ENCODE measurements at places on chromosomes 3 and 15.

DNA sequence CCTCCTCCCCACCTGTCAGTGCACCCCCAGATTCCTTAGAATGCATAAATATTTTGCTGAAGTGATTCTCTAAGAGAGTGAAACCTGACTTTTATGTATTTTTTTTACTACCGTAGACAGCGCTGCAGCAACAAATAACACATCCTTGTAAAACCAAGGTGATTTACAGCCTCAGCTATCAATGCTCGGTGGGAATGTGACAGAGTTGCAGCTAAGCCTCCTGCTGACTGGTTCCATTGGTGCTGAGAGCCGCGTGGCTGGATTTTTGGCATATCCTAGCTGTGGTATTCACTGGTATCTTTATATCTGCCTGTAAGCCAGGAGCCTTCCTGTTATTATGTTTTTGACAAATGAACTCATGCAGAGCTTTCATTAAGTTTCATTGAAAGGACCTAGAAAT lies 11.0 kb downstream of the FGD5 start:
- no peak for DNase-seq

DNA sequence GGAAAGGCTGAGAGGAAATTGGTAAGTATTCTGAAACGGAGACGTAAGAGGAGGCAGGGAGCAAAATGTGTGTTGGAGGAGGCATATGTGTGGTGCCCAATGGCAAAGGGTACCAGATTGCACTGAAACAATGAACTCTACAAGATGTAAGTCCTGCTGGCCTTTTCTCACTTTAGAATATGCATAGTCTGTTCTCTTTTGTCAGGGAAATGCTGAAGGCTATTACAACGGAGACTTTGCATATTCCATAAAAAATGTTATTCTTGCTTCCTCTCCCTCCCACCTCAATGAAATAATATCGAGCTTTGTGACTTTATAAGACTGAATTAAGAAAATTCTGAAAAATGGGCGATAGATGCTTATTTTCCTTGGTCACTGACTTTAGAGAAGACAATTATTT lies 85.9 kb downstream of the PEX5L start:
- no peak for DNase-seq

- no peak for DNase-seq
Observed at GRCh38 chr3:121529308-121529707, 16.5 kb downstream of the POLQ start.

DNA sequence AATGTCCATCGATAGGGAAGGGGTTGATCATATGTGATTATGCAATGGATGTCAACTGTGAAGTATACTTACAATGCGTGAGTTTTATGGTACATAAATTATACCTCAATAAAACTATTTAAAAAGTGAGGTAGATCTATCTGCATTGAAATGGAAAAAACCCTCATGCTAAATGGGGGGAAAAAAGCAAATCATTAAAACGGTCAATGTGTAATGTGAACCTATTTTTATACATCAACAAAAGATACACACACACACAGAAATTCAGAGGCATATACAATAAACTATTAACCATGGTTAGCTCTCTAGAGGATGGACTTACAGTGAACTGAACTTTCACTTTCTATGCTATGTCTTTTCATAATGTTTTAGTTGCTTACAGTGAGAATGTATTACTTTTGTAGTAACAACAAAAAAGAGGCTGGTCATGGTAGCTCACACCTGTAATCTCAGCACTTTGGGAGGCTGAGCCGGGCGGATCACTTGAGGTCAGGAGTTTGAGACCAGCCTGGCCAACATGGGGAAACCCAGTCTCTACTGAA lies 23.1 kb downstream of the STIMATE start:
- no peak for DNase-seq

- no peak for DNase-seq
Observed at GRCh38 chr3:150610785-150611184, 7.7 kb downstream of the SELENOT start.

GRCh38 chr15:76190070-76190564 lies 121.2 kb downstream of the ETFA start:
- no peak for DNase-seq

- no peak for DNase-seq
Observed at GRCh38 chr15:92879949-92880725, 20.0 kb upstream of the CHD2 start.

- DNase-seq = no peak
Observed at GRCh38 chr3:24264748-24265158, 229.9 kb downstream of the THRB start.

DNA sequence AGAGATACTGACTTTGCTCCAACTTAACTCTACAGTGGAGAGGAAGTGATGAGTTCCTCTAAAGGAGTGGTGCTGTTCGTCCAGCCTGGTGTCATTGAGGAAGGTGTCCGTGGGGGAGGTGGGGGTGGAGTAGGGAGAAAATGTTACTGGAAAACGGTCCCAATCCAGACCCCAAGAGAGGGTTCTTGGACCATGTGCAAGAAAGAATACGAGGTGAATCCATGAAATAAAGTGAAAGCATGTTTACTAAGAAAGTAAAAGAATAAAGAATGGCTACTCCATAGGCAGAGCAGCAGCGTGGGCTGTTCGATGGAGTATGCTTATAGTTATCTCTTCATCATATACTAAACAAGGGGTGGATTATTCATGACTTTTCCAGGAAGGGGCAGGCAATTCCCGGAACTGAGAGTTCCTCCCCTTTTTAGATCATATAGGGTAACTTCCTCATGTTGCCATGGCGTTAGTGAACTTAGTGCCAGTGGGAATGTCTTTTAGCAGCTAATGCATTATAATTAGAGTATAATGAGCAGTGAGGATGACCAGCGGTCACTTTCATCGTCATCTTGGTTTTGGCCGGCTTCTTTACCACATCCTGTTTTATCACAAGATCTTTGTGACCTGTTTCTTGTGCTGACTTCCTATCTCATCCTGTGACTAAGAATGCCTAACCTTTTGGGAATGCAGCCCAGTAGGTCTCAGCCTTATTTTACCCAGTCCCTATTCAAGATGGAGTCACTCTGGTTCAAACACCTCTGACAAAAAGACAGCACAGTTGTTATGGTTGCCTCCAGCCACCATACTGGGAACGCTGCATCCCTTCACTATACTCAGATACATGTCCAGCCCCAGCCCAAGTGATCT lies 38.6 kb downstream of the CLEC3B start:
- DNase-seq = peak; percentile 59

DNA sequence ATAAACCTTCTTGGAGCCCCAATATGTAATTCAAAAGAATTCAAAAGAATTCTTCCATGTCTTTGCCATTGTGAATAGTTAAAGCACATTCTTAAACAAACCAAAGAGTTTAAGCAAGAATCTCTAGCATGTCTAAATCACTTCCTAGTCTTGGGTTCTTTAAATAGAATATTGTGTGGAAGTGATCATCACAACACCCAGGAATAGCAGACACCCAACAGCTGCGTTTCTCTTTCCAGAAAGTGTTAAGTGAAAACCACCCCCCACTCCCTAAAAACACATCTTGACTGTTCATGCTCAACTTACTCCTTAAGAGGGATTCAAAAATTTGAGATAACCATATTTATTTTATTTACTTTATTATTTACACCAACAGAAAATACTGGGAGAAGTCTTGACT lies 24.1 kb upstream of the CAPN7 start:
- DNase-seq = no peak

GRCh38 chr15:69217381-69217780 lies 56.9 kb downstream of the GLCE start:
- DNase-seq = no peak

GRCh38 chr15:40747685-40748631 lies 7.1 kb downstream of the RMDN3 start:
- DNase-seq = no peak

- DNase-seq = no peak
Observed at GRCh38 chr3:17852217-17852616, 109.8 kb upstream of the TBC1D5 start.

DNA sequence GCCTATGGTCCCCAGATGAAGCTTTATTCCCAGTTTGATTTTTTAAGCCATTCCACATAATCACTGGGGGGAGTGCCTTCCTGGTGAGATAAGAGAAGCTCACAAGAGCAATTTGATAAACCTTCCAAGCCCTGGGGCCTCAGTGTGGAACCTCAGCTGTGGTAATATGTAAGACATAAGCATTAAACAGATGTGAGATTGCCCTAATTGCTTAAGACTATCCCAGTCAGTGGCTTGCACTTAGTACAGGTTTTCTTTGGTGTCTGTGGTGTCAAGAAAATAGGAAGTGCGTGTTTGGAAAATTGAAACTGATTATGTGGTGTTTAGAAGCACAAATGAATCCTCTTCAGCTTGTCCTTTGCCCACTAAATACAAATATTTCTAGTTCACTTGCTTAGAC lies 54.3 kb downstream of the LRRN1 start:
- DNase-seq = no peak

- no peak for DNase-seq
Observed at GRCh38 chr15:31271711-31272557, 54.7 kb upstream of the KLF13 start.

GRCh38 chr3:98778852-98779413 lies 15.8 kb downstream of the ST3GAL6 start:
- no peak for DNase-seq

DNA sequence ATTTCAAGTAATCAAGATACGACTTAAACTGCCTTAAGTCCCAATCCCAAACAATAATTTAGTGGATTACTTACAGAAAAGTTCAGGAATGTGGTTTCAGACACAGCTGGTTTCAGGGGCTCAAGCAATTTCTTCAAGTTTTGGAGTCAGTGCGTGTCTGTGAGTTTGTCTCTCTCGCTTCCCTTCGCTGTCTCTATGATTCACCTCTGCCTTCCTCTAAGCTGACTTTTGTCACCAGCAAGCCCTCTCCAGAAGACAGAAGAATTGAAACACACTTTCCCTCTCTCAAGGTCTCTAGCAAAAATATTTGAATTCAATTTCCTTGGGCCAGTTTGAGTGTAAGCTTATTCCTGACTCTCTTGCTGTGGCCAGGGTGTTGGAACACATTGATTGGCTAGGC lies 392.4 kb downstream of the EDEM1 start:
- no peak for DNase-seq

GRCh38 chr3:177547711-177548350 lies 350.5 kb upstream of the TBL1XR1 start:
- DNase-seq = no peak

DNA sequence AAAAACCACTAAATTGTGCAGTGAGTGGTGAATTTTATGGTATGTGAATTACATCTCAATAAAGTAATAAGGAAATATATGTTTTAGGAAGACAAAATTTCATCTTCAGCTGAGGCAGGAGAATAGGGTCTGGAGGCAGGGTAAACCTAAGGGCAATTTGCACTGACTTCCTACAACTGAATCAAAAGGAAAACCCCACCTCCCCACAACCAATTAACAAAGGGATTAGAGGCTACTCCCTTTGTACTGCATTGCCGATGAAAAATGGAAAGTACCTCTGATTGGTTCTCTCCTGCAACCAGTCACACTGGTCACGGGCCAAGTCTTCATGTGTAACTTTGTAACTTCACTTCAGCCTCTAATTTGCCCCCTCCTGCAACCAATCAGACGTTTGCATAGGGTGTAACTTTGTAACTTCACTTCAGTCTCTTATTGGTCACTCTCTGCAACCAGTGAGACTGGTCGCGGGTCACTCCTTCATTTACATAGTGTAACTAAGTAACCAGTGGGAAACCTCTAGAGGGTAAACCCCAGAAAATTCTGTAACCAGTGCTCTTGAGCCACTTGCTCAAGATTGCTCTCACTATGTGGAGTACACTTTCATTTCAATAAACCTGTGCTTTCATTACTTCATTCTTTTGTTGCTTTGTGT lies 244.5 kb downstream of the CNTN4 start:
- no peak for DNase-seq

DNA sequence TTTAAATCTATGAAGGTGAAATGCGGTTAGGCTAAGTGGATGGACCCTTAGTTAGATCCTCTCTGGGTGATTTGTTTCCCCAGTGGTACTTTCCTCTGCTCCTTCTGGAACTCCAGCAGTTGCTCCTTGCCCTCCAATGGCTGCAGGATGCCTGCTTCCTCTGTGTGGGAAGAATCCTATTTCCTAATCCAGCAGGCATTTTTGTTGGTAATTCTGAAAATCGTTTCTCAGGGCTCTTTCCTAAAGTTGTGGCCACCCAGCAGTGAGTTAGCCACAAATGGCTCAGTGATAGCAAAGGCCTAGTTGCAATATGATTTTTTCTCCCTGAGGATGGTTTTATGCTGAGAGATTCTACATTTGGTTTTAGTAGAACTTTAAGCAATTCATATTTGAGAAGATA lies 332.3 kb upstream of the C2CD4B start:
- no peak for DNase-seq

DNA sequence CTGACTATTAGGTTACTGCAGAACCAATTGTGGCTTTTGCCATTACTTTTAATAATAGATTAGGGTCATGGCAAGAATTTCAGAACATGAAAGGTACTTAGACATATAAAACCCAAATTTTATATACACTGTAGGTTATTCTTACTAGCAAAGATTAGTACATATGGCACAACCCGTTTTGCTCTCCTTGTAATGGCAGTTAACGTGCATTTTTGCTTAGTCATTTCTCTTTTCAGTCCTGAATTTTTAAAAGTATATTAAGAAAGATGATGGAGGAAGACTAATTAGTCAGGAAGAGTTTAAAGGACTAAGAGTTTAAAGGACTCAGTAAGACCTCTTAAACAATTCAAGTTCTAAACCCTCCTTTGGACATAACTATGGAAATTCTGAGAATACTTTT lies 114.0 kb downstream of the PEAK1 start:
- no peak for DNase-seq

GRCh38 chr3:55501905-55502304 lies 14.8 kb upstream of the WNT5A start:
- no peak for DNase-seq

GRCh38 chr3:152271501-152272236 lies 2.9 kb downstream of the MBNL1 start:
- DNase-seq = no peak

DNA sequence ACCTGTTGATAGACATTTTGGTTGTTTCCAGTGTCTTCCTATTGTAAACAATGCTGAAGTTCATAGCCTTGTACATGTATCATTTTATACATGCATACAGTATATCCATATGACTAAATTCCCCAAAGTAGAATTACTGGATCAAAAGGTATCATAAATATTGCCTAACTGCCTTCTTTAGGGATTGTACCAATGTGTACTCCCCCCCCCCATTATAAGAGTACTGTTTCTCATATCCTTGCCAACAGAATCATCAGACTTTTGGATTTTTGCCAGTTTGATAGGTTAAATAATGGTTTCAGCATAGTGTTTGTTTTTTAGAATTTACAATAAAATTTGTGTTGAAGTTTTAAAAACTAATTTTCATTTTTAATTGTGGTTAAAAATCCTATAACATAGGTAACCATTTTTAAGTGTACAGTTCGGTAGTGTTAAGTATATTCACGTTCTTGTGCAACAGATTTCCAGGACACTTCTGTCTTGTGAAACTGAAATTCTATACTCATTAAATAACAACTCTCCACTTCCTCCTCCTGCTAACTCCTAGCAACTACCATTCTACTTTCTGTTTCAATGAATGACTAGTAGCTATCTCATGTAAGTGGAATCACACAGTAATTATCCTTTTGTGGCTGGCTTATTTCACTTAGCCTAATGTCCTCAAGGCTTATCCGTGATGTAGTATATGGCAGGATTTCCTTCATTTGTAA lies 30.8 kb upstream of the MAP3K13 start:
- DNase-seq = no peak

GRCh38 chr3:49738067-49738713 lies 14.4 kb upstream of the GMPPB start:
- no peak for DNase-seq

- no peak for DNase-seq
Observed at GRCh38 chr15:66261056-66261455, 7.5 kb upstream of the MEGF11 start.

- no peak for DNase-seq
Observed at GRCh38 chr15:64687172-64687571, 88.2 kb downstream of the RBPMS2 start.
